Transverse colon (tissue), 4 donors: ENCODE measurements at places on chromosomes 6 and 20. TPM values are rescaled to one million over a fixed set of nuclear protein-coding genes. Genes with fewer than 3 reads are reported as not detected.
A peak's percentile ranks its signal among the peaks of the same experiment; 100 is the strongest.

GRCh38 chr6:32968867-32969684, 682 bp downstream of the BRD2 start:
- peak; percentile 65 for DNase-seq

GRCh38 chr6:169589293-169589692, 112.5 kb downstream of the WDR27 start:
- DNase-seq, result peak; percentile 51

DNA sequence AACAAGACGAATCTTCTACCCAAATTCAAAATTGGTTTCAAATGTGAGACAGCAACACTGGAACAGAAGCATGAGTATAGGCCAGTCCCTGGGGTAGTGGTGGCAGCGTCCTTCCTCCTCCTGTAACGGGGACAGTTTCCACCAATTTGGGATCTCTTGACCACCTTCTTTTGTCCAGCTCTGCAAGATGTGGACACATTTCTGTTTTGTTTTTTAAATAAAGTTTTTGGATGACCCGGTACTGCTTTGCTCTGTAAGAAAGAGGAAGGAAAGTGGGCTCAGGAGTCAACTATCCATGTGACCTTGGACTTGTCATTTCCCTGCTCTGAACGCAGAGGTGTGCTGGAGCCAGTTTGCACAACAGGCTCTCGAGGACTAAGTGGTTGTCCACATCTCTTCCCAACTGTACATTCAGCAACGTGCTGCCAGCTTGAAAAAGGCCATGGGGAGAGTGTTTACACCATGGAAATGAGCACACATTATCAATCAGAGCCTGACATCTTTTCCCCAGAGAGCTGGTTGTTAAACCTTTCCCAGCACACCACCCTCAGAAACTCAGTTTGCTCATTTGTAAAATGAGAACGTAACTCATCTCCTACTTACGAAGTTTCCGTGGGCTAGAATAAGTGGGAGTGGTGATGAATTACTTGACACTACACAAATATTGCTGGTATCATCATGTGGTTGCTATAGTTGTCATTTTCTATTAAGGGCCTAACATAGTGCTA, 66.5 kb downstream of the ADTRP start:
- DNase-seq, result no peak

- DNase-seq, result no peak
Observed at GRCh38 chr20:9999645-10000044, 35.1 kb upstream of the ANKEF1 start.

DNA sequence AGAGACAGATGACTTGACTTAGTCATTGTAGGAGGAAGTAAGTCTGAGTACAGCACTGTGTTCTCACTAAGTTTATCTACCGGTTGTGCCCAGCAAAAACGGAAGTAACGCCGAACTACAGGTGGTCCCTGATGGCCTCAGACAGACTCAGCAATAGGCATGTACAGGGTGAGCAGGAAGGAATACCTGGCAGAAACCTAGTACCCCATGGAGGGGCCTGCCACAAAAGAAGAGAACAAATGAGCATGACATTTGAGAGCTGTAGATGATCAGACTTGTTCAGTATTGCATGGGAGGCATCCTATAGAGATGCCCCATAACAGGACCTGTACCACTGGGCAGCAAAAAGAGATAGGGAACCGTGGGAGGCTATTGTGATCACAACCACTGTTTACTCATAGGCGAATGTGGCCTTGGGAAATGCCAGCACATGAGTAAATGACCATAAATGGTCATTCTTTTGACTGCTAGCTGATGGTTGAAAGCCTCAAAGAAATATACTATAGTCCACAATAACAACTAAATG, 106.4 kb upstream of the TAB2 start:
- no peak for DNase-seq

Gene ITPR3
- 105 TPM for total RNA-seq

Gene STXBP5
- 94.5 TPM for total RNA-seq
